ENCODE measurements at places on chromosomes 5 and 9.

- DNase-seq = no peak
These were observed 85.6 kb downstream of the RAD23B start for GRCh38 chr9:107368696-107369095.

GRCh38 chr9:71121275-71122021 is at the start of gene TRPM3:
Gene TRPM3, minus strand, starts transcription at chr9:71121621. Its CDS starts 267 bp downstream, at chr9:71121354.
- DNase-seq = no peak

DNA sequence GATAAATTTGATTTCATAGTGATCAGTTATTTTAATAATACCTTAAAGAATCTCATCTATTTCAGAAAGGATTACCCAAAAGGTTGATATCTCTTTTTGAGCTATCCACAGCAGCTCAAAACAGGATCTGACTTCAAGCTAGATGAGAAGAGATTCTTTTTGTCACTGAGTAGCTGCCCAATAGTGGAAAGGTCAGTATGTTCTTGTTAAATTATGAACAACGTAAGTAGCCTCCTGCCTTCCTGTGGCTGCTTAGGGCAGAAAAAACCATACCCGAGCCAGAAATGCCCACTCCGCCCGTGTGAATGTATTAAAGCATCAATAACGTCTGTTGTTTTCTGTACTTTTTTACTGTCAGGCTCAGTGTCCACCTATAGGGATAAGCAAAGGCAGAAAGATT is 51.3 kb upstream of the PRUNE2 start:
- DNase-seq = no peak

DNA sequence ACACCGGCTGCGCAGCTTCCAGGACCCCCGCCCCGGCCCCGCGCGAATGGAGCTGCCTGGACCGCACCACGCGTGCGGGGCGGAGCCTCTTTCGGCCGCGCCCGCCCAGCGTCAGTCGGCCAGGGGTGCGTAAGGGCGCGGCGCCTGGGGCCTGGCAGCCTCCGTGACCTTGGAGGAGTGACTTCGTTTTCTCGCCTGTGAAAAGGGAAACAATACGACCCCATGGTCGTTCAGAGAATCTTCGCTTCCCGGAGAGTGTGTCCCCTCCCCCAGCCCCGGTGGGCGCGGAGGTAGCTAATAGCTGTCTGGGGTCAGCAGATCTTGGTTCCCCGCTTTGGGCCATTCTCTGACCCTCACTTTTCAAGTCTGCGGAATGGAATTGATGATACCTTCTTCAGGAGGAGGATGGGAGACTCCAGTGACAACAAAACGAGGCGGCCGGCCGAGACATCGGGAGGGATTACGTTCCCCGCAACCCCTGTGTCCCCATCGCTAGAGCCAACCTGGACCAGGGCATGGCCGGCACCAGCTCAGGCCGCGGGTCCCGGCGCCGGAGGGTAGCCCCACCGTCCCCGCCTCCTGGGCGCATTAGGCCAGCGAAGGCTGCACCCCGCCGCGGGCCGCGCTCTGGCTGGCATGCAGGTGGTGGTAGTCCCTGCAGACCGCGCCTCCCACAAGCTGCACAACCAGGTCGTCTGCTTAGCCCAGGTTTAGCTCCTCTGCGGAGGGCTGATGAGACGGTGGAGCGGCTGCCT is 5.5 kb upstream of the CDHR2 start:
- peak; percentile 81 for DNase-seq

GRCh38 chr5:25862276-25862675 is 1176.1 kb downstream of the CDH9 start:
- DNase-seq = peak; percentile 29

- DNase-seq = no peak
These were observed 28.9 kb downstream of the TMEM167A start for GRCh38 chr5:83048277-83048676.

GRCh38 chr9:111886983-111887718 is 9.5 kb upstream of the UGCG start:
- DNase-seq = no peak

DNA sequence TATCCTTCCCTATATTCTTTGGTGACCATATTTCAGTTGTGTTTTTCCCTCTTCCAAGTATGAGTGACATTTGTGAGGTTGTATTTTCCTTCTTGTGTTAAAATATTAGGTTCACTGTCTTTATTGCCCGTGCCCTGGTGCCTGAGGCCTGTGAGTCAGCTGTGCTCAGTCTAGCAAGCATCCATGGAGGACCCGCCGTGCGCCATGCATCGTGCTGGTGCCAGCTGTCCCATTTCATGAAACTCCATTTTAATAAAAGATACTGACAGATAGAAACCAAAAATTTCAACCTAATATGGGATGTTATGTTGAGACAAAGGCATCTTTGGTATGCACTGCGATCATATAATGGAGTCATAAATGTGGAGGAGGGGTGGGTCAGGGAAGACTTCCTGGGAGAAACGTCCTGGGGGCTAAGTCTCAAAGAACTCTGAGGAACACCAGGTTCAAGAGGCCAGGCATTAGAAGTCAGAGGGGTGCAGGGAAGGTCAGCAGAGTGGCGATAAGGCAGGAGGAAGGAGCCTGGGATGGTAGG is 34.0 kb upstream of the FGF1 start:
- DNase-seq = no peak

- peak; percentile 44 for DNase-seq
These were observed 602 bp downstream of the RPL37 start for GRCh38 chr5:40834391-40834848.

- DNase-seq = no peak
These were observed 37.5 kb downstream of the SLC44A1 start for GRCh38 chr9:105281926-105282325.

All from activated CD8-positive, alpha-beta T cell treated with anti-CD3 and anti-CD28 coated beads for 36 hours (primary cell).